ENCODE measurements at places on chromosomes 13 and 19.
A peak's percentile ranks its signal among the peaks of the same experiment; 100 is the strongest.

DNA sequence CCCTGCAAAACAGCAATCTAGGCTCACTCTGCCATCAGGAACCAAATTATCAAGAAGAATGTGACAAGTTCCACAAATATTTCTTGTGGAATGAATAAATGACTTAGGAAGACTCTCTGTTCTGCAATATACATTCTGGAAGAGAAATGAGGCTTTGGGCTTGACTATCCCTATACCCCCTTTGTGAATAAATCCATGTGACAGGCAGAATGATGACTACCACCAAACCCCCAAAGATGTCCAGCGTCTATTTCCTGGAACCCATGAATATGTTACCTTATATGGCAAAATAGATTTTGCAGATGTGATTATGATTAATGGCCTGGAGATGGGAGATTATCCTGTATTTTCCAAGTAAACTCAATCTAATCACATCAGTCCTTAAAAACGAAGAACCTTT, 139.3 kb downstream of the ENOX1 start:
- DNase-seq = no peak

DNA sequence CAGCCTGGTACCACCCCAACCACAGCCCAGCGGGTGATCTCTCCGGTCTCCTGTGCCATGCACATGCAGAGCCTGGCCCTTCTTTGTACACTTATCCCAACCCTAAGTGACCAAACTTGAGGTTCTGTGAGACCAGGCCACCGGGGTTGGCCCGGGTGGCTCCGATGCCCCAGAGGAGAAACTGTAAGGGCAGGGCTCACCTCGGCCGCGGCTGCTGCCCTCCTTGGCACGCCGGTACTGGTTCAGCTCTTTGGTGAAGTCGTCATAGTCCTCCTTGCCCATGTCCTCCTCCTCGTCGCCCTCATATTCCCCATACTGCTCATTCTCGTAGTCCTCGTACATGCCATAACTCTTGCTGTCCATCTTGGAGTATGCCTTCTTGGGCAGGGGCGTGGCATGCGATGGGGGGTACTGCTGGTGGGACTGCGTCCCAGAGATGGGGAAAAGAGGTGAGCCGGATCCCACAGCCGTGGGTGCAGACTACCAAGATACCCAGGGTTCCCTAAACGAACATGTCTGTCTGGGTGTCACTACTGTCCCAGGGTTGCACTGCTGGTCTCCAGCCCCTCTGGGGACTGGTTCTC, 23.7 kb downstream of the ZC3H4 start:
- DNase-seq = no peak

DNA sequence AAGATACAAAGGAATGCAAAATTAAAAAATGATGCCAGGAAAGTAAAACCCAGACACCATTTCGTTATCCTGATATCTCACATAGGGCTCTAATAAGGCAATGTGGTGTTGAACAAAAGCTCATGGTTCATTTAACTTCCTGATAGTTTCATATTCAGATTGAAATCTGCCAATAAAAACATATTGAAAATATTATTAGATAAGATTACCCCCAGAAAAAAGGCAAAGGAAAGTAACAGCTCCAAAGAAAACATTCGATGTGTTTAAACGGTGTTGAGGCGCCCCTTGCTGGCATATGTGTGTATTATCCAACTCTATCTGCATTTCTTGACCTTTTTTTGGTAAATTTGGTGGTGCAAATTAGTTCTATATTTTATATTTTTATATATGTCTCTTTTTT, 75.9 kb downstream of the ESD start:
- peak; percentile 12 for DNase-seq

DNA sequence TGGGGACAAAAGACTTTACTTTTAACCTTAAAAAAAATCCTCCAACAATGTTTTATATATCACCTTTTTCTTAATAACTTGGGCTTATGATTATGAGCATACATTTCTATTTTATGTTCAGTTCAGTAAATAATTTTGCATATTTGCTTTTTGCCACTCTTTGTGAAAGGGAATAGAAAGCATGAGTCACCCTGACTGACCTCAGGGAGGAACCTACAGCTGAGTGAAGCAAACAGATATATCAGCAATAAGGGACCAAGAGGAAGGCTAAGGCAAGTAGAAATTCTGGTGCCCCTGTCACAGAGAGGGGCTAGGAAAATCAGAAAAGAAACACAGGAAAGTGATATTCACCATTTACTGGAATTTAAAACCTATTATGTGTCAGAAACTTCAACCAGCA, 37.2 kb upstream of the SOHLH2 start:
- DNase-seq = no peak

DNA sequence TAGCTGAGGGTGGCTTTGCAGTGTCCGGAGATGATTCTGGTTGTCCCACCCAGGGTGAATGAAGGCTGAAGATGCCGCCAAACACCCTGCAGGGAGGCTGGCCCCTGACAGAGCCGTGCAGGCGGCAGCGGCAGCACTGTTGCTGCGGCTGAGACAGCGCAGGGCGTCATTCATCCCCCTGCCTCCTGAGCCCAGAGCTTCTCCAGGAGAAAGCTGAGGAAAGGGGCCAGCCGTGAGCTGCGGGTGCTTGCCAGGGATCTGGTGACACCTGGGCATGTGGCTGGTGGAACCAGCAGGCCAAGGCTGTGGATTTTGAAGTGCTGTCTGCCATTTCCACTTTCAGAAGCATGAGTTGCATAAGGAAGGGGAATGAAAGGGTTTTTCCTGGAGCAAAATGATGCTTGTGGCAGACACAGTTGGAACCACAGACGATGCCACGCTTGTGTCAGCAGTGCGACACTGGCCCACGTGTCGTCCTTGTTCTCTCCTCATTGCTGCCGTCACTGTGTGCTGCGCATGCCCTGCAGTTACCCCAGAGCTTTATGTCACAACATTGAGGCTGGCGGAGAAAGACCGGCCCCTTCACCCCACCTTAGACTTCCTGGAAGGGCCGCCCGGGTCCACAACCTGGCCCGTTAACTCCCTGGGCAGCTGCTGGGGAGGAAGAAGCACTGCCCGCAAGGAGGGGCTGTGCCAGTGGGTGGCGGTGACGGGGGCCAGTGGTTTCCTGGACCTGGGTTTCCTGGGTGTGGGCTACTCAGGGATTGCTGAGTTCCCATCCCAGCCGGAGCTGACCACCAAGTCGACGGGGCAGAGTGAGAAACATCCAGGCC, 22.7 kb downstream of the TFDP1 start:
- DNase-seq = no peak

DNA sequence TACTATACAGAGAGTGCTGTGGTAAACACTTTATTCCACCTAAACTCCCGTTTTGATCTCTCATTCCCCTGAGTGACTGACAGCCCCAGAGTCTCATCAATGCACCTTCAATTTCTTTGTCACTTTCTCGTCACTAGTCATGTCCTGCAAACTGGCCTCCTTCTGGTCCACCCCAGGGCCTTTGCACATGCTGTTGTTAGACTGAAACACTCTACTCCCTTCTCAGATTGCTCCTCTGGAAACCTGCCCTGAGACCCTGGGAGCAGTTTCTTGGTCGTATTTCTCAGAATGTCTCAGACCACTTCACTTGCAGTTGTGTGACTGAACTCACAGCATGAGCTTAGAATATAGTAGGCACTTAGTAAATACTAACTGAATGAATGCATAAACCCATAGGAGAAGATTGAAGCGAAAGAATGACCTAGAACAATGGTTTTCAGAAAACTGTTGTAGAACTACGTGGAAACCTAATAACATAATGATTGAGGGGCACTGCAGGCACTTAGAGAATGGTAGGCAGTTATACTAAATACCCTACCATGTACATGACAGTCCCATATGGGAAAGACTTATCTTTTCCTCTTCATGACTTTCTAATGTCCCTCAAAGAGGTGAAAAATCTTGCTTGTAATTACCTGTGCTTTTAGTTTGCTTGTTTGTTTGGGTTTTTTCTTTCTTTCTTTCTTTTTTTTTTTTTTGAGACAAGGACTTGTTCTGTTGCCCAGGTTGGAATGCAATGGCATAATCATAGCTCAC, 144.8 kb downstream of the IER2 start:
- DNase-seq = no peak

- DNase-seq = no peak
Observed at GRCh38 chr19:35928507-35928906, 7.7 kb upstream of the LRFN3 start.

GRCh38 chr13:43728421-43728820, 58.4 kb downstream of the ENOX1 start:
- no peak for DNase-seq

DNA sequence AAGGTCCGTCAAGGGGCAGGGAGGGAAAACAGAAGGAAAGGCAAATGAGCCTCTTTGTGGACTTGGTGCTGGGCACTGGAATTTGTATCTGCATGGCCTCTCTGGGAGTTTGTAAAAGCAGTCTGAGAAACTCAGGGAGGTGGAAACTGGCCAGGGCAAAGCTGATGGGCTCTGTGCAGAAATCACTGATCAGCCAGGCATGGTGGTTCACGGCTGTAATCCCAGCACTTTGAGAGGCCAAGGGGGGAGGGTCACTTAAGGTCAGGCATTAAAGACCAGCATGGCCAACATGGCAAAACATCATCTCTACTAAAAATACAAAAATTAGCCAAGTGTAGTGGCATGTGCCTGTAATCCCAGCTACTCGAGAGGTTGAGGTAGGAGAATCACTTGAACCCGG, 369.9 kb upstream of the ZNF507 start:
- no peak for DNase-seq

GRCh38 chr19:33860312-33861090, 63.8 kb downstream of the KCTD15 start:
- DNase-seq = no peak

DNA sequence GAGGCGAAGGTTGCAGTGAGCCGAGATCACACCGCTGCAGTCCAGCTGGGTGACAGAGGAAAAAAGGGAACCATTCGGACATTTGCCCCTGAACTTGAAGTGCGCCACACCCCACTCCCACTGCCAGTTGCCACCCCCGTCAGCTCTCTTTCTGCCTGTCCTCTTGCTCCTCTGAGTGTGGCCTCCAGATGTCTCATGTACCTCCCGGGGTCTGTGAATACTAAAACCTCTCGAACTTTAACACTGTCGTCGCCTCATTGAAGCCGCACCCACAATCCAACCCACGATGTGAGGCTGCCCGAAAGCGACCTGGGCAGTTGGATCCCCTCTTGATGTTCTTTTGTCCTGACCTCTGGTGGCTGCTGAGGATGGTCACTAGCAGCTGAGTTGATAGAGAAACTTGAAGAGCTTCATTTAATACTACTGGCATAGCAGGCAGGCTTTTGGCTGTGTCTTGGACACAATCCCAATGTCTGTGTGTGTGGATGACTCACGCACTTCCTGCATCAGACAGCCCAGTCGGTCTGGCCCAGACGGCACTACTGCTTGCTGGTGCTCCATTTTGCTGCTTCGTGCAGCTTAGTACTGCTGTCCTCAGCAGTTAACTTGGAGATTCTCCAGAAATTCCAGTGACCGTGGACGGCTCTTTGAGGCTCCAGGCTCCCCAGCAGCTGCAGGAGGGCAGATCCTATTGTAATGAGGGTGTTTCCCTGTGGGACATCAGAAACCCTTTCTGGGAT, 4.2 kb downstream of the FPR3 start:
- peak; percentile 83 for DNase-seq

DNA sequence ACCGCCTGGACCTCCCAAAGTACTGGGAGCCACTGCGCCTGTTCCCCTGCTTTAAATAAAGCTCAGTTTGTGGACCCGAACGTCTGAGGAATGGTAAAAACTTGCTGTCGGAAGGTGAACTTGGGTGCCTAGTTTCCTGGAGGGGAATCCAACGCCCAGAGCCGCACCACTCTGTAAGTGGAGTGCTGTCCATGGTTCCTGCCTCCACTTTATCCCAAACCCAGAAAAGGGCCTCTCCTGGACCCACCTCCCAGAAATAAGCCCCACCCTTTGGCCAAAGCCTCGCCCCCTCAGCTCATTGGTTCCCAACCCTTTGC, 2.3 kb downstream of the ANO8 start:
- no peak for DNase-seq

DNA sequence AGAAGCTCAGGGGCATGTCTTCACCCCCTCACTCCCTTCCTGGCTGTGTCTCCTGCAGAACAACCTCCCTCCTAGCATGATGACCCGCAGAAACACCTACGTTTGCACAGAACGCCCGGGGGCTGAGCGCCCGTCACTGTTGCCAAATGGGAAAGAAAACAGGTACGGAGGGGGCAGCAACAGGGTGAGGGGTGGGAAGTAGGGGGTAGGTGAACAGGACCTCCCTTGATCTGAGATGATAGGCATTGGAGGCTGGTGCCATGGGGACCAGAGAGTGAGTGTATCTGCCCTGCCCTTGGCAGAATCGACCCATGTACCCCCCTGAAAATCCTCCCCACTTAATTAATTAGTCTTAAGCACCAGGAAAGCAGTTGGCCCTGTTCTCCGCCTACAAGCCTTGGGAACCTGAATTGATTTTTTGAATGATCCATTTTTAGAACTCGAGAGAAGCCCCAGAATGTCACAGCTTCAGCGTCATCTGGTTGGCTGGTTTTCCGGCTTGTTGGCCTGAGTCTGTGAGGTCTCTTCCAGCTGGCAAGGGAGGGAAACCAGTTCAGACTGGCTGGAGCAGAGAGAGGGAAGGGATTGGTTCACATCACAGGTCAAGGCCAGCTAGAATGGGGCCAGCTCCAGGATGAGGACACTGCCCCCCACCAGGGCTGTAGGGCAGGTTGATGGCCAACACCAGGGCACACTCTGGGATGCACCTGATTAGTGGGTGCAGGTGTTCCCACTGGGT, 28.2 kb downstream of the CKM start:
- DNase-seq = no peak

GRCh38 chr13:100881291-100881864, 206.8 kb upstream of the TMTC4 start:
- DNase-seq = no peak

GRCh38 chr13:27968316-27969081, 616 bp downstream of the CDX2 start:
- no peak for DNase-seq

DNA sequence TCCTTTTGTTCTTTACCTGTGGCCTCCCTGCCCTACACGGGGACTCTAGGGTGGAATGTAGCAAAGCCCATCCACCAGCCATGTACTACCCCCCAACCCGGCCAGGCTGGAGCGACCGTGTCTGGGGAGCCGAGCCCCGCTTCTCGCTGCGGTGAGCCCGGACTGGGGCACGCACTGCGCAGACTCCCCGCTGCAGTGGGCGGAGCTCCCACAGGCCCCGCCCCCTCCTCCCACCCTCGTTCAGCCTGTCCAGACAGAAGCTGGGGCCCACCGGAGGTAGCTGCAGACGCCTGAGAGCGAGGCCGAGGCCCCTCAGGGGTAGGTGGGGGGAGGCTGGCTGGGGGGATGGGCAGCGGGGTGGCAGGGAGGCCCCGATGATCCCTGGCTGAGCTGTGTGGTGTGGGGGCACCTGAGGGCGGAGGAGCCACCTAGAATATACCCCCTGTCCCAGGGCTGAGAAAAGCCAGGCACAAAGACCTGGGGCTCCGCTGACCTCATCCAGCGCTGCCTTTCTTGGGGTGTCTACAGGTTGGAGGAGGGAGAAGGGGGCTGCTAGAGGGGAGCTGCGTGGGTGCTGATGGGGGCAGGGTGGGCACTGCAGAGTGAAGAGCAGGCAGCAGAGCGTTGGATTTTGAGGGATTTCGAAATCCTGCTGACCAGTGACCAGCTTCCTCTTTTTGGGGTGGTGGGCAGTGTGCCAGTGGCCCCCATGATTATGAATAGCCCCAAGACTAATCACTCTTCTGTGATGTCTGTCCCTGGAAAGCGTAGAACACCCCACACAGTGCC, 17.3 kb downstream of the PLD3 start:
- peak; percentile 14 for DNase-seq

All from AG09319 (cell line).